ENCODE measurements at places on chromosomes 13 and 19. TPM values are rescaled to one million over a fixed set of nuclear protein-coding genes. Genes with fewer than 3 reads are reported as not detected.

ZNF491 gene
- not detected for total RNA-seq

MIER2 gene
- 20.0 TPM for total RNA-seq

TMEM59L gene
- total RNA-seq = 3.8 TPM

PSG3 gene
- total RNA-seq = not detected

SIGLEC8 gene
- total RNA-seq = not detected

ZNF681 gene
- total RNA-seq = not detected

ZNF208 gene
- not detected for total RNA-seq

ZNF221 gene
- total RNA-seq = 0.53 TPM

KL gene
- total RNA-seq = 0.06 TPM

BLVRB gene
- total RNA-seq = 311 TPM

ZNF100 gene
- not detected for total RNA-seq

DZIP1 gene
- 14.0 TPM for total RNA-seq

LRG1 gene
- 0.10 TPM for total RNA-seq

ZNF20 gene
- 0.29 TPM for total RNA-seq

EFNA2 gene
- total RNA-seq = 0.95 TPM

PALM gene
- total RNA-seq = 18.1 TPM

TMEM255B gene
- total RNA-seq = 0.85 TPM

ZNF253 gene
- not detected for total RNA-seq

CLEC17A gene
- not detected for total RNA-seq

FAM83E gene
- total RNA-seq = not detected

CRTC1 gene
- total RNA-seq = 5.4 TPM

KIR2DL1 gene
- not detected for total RNA-seq

RDH8 gene
- total RNA-seq = 0.43 TPM

PLEKHJ1 gene
- total RNA-seq = 55.2 TPM

Measured in A549 treated with RU486 at 1 μM for 4 hours (cell line).